ENCODE measurements at places on chromosomes 1 and 21. TPM values are rescaled to one million over a fixed set of nuclear protein-coding genes. Genes with fewer than 3 reads are reported as not detected.

CLEC20A gene
- not detected for total RNA-seq

CYP2J2 gene
- total RNA-seq = 0.65 TPM

LCE1E gene
- total RNA-seq = not detected

DNAJC28 gene
- total RNA-seq = 0.87 TPM

RRP1B gene
- 8.7 TPM for total RNA-seq

NBPF6 gene
- not detected for total RNA-seq

S100B gene
- 1.0 TPM for total RNA-seq

LDLRAD1 gene
- not detected for total RNA-seq

KLHDC7A gene
- 2.6 TPM for total RNA-seq

NBPF11 gene
- 9.8 TPM for total RNA-seq

TGFB2 gene
- 2.3 TPM for total RNA-seq

TMEM240 gene
- 0.37 TPM for total RNA-seq

ERMAP gene
- total RNA-seq = 8.3 TPM

LEMD1 gene
- total RNA-seq = 0.32 TPM

ZNF669 gene
- total RNA-seq = 2.4 TPM

C1orf94 gene
- total RNA-seq = not detected

DUSP10 gene
- total RNA-seq = 11.0 TPM

KCNE1 gene
- 0.75 TPM for total RNA-seq

PLA2G2C gene
- not detected for total RNA-seq

SERPINC1 gene
- 1.2 TPM for total RNA-seq

DTL gene
- total RNA-seq = 1.1 TPM

LHX8 gene
- not detected for total RNA-seq

KLHDC9 gene
- 6.5 TPM for total RNA-seq

S100A3 gene
- total RNA-seq = not detected

Measured in pancreas (tissue), 10 donors.